ENCODE measurements at places on chromosomes 11 and 22.

- no peak for DNase-seq
These were observed 19.3 kb downstream of the GTPBP1 start for GRCh38 chr22:38724926-38725571.

- DNase-seq, result no peak
These were observed 170.6 kb upstream of the SOX6 start for GRCh38 chr11:16526947-16527346.

GRCh38 chr11:128575961-128576350 is 11.4 kb downstream of the ETS1 start:
- no peak for DNase-seq

- DNase-seq, result no peak
These were observed 16.8 kb upstream of the CABP7 start for GRCh38 chr22:29702931-29703501.

- no peak for DNase-seq
These were observed 17.5 kb upstream of the SHANK2 start for GRCh38 chr11:71269603-71270511.

DNA sequence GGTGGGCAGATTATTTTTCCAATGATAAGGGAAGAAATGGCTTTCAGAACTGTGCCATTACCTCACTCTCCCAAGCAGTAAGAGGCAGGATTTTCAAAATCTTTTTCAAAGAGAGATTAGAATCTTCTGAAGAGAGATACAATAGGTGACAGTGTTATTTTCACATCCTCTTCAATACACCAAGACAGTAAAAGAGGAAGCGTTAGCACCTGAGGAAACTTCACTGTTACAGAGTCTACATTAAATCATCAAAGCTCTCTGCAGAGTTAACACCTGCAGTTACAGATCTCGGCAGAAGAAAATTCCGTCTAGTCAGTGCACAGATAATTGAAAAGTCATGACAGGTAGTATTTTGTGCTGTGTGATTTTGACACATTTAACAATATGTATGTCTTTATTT is 144.9 kb downstream of the PGR start:
- no peak for DNase-seq

- DNase-seq, result no peak
These were observed 565.0 kb upstream of the CNTN5 start for GRCh38 chr11:98455500-98456307.

DNA sequence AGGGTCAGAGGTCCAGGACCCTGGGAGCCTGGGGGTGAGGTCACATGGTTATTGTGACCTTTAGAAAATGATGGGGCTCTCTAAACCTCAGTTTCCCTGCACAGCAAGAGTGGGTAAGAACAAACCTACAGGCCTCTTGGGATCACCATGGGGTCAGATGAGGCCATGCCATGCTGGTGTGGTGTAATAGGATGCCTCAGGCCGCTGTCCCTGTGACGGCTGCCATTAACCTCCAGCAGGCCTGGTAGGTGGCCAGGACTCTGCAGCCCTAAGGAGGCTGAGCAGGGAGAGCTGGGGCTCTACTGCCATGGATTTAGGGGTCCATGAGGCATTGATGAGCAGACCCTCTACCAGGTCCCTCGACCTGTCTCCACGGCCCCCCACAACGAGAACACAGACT is 265.5 kb downstream of the CTTN start:
- no peak for DNase-seq

DNA sequence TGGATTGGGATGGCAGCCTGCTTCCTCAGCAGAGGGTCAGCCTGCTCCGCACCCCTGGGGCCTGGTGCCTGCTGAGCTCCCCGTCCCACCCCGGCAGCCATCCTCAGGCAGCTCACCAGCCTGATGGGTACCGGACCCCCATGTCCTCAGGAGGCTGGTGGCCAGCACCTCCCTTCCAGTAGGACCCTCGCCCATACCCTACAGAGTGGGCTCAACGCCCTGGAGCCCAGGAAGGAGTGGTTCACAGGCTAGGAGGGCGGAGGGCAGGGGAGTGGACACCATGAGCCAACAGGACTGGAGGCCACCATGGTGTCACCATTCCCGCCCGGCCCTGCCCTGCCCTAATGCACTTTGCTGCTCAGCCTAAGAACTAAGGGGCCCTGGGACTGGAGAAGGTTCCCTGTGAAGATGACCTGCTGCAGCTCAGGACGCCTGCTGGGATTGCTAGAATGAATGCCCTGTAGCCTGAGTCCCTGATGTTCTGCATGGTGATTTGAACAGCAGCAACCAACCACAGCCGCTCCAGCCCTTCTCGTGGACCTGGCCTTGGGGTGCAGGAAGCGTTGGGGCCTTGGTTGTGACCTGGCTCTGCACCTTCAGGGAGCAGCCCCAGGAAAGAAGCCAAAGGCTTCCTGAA is 1080.8 kb downstream of the BRD1 start:
- DNase-seq, result no peak

- DNase-seq, result no peak
These were observed 74.5 kb downstream of the RPL27A start for GRCh38 chr11:8757047-8757446.
